ENCODE measurements at places on chromosomes 16 and 17. TPM values are rescaled to one million over a fixed set of nuclear protein-coding genes. Genes with fewer than 3 reads are reported as not detected.

CCL4L2 gene
- not detected for total RNA-seq

GPR142 gene
- not detected for total RNA-seq

EXOC3L1 gene
- 3.7 TPM for total RNA-seq

SLC43A2 gene
- 3.0 TPM for total RNA-seq

GTF3C1 gene
- total RNA-seq, result 144 TPM

TMEM235 gene
- total RNA-seq, result 2.0 TPM

TBC1D28 gene
- total RNA-seq, result not detected

KCNH4 gene
- not detected for total RNA-seq

GRCh38 chr17:6523330-6523729 is 33.0 kb downstream of the PITPNM3 start:
- no peak for DNase-seq

- no peak for DNase-seq
Measured at GRCh38 chr17:82056729-82057621, 5.3 kb downstream of the GPS1 start.

- no peak for DNase-seq
Measured at GRCh38 chr17:58007781-58008706, 998 bp upstream of the SRSF1 start.

DNA sequence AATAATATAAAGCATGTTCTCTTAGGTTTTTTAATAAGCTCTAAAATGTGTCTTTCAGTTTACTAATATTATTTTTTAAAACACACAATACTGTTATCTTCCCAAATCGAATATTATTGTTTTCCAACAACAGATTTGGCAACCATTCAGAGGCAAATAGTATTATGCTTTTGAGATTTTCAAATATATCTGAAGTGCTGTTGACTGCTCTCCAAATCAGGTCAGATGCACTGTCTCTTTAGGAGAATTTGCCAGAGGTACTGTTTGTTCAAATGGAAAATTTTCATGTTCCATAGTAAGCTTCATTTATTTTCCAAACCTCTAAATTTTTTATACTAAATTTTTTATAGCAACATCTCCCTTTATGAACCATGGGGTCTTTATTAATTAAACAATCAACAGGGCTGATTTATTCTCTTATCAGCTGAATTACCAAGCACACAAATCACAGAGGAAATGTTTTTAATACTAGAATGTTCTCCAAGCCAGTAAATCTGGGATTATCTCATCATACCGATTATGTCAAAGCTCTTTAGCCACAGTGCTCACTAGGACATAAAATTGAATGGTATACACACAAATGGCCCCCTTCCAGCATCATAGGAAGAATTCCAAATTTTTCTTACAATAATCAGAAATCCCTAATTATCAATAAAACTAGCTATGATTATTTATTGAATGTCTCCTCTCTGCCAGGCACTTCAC is 108.8 kb upstream of the HLF start:
- DNase-seq, result no peak

DNA sequence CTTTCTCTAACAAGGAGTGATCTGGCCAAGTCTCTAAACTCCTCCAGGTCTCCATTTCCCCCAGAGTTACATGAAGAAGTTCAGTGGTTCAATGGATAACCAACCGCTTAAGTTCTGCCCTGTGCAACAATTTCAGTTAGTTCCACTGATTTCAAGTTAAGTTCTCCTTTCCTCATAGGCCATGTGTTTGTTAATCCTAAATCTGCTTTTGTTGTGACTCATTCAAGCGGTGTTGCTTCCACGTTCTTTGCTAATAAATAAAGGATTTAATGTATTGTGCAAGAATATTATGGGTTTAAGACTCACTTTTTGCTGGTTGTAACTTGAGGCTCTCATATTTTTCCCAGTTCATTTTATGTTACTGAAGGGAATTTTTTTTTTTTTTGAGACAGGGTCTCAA is 36.3 kb downstream of the GNA13 start:
- peak; percentile 78 for DNase-seq

GRCh38 chr16:74760007-74760767 is 14.4 kb downstream of the FA2H start:
- no peak for DNase-seq

DNA sequence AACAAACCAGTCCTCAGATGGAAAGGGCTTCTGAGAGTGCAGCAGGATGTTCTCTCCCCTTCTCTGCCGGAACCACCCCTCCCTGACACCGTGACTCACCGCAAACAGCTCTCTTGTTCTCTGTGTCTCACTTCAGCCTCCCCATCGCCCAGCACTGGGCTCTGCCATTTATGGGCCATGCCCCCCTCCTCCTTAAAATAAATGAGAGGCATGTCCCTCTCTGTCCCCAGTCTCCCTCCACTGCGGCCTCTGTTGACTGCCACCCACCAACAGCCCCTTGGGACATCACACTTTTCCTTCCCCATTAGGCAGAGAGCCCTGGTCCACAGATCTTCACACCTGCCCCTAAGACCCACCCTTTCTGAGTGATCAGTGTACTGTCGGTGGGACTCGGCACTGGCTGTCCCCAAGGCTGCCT is 6.3 kb downstream of the CCDC102A start:
- peak; percentile 78 for DNase-seq

DNA sequence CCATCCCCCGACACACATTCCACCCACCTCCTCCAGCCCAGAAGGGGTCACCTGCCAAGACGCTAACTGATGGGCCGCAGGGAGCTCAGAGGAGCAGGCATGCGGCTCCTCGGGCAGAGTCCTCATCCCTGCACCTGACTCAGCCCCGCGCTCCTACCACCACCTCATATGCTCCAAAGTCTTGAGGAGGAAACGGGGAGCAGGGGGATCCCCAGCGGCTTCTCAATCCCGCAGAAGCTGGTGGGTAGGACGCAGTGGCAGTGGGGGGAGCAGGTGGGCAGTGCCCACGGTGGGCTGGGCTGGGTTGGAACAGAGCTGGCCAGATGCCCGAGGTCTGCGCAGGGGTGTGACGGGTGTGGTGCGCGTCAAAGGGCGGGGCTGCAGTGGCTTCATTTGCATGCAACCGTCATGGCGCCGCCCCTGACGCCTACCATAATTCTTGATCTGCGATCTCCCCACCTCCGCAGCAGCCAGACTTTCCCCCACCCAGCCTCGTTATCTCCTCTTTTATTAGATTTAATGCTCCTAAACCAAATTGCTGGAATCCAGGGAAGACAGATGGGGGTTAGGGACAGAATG is 39.0 kb upstream of the EMP2 start:
- DNase-seq, result no peak

- DNase-seq, result no peak
Measured at GRCh38 chr16:10612649-10613179, 32.3 kb upstream of the EMP2 start.

DNA sequence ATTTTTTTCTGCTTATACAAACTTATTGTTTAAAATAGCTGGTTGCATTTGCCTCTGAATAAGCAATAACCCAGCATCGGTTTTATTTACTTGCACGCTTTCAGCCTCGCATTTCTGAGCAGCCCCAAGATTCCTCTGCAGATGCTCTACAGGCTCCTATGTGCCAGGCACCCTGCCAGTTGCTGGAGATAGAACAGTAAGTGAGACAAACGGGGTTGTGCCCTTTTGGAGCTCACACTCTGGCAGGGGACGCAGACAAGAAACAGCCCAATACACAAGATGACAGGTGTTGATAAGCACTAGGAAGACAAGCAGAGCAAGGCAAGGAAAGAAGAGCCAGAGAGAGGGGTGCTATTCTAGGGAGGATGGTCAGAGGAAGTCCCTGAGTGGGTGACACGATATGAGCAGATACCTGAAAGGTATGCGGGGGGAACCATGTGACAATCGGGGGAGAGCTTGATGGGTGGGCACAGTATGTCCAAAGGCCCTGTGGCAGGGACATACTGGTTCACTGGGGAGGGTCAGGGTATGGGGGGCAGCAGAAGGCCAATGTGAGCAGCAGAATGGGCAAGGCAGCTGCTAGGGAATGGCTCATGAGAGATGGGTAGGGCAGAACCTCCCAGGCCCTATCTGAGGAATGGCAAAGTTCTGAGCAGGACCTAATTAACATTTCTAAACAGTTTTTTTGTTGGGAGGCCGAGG is 18.7 kb upstream of the ADORA2B start:
- peak; percentile 66 for DNase-seq

GRCh38 chr16:15650698-15651171 is 690 bp downstream of the NDE1 start:
- peak; percentile 2 for DNase-seq

GRCh38 chr16:67029254-67030096 is 526 bp downstream of the CBFB start:
- peak; percentile 51 for DNase-seq

GRCh38 chr17:37535906-37536305 is 46.2 kb downstream of the DUSP14 start:
- DNase-seq, result no peak

DNA sequence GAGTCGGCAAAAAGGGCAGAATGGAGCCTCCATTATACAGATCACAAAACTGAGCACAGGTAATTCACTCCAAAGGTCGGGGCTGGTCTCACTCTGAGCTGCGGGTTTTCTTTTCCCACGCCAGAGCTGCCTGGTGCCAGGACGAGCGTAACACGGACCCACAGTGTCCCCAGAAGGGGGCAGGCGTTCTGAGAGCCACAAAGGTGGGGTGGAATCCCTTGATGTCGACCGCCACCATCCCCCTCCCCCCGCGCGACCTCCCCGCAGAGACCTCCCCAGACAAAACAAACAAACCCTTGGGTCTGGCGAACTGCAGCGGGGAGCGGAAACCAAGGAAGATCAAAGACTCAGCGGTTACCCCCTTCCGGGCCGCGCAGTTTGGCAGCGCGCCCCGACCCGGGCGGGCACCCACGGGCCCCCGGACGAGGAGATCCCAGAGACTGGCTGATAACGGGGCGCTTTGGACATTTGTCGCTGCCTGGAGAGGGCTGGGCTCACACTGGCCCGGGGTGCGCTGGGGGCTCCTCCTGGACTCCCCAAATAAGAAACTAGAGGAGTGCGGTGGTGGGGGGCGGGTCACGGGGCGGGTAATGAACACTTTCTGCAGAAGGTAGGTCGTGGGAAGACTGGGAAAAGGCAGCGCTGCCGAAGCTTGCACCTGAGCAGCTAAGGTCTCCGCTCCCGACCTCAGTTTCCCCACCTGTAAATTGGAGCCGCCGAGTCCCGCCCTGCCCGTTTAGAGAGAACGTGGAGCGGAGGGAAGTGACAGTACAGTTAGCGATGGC is 664 bp upstream of the NKD1 start:
- peak; percentile 10 for DNase-seq

GRCh38 chr16:79972053-79972704 is 371.6 kb upstream of the MAF start:
- DNase-seq, result no peak

- no peak for DNase-seq
Measured at GRCh38 chr17:12349297-12349696, 316.4 kb upstream of the MYOCD start.

- DNase-seq, result no peak
Measured at GRCh38 chr17:39144416-39144840, 7.0 kb downstream of the PLXDC1 start.

DNA sequence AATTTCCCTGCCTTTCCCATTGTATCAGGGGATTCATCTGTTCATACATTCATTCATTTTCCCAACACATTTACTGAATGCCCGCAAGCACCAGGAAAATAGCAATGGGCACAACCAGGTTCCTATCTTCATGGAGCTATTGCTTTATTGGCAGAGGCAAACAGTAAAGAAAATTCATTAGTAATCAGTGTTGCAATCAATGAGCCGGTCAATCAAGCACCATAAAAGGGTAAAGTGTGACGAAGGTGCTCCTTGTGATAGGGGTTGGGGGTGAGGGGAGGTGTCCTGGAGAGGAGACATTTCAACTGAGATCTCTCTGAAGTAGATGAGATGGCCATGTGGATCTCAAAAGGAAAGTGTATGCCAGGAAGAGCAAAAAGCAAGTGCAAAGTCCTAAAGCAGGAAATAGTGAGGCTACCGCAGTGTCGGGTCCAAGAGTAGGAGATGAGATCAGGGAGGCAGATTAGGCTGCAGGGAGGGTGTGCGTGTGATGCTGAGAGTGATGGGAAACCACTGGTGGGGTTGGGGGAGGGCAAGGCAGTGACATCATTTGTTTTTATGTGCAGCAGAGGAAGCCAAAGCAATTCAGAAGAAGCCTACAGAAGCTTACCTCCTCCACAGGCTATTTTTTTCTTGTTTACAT is 28.4 kb downstream of the CDH13 start:
- DNase-seq, result peak; percentile 81

DNA sequence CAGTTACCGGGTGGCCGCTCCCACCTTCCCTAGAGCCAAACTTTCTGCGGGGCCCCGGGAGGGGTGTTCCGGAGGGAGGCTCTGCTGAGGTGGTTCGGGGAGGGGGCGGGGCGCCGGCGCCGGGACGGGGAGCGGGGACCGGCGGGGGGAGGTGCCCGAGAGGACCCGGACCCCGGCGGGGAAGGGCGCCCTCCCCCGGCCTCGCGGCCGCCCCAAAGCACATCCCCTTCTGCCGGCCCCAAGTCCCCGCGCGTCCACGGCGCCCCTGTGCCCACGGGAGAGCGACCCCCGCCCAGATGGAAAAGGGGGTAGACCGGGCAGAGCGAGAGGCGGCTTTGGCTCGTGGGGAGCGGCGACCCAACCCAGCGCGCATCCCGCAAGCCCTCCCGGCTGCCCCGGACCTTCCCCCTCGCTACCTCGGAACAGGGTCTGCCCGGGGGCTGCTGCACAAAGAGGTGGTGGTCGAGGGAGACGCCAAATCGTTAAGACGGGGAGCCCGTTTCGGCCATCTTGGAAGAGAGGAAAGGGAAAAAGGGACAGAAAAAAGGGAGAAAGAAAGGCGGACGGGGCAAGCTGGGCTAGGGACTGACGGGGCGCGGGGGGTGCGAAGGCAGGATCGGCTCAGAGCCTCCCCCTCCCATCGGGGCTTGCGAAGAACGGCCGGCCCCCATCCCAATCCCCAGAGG is 530 bp downstream of the PCGF2 start:
- peak; percentile 61 for DNase-seq

- peak; percentile 38 for DNase-seq
Measured at GRCh38 chr17:77779711-77780539, 178.6 kb upstream of the TNRC6C start.

GRCh38 chr16:5004311-5004710 is 29.4 kb downstream of the NAGPA start:
- no peak for DNase-seq

DNA sequence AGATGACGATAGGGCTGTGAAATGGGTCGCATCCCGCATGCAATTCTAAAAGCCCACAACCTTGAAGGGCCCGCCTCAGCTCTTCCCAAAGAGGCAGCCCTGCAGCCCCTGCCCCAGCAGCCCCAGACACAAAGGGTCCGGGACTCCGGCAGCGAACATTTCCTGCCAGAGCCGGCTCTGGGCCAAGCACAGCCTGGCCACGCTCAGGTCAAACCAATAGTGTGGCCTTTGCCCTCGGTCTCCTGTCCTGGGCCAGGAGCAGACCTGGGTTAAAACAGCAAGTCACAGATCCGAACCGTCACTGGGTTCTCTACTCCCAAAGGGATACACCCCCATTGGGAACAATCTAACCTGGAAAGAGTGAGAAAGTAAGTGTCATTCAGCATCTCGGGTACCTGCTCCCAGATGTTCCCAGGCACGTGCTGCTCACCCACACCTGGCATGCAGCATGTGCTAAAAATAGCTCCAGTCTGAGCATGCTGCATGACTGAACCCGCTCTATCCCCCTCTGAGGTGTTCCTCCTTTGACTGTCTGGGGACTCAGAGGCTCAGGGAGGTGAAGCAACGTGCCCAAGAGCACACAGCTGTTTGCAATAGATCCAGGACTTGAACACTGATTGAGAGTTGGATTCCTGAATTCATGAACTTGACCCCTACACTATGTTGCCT is 22.2 kb upstream of the ATP2A3 start:
- no peak for DNase-seq
